Right kidney (tissue), 9 donors: ENCODE measurements at places on chromosomes 5 and 9.

- no peak for DNase-seq
Observed at GRCh38 chr9:37840560-37841194, 40.1 kb downstream of the DCAF10 start.

- DNase-seq: no peak
Observed at GRCh38 chr5:16507716-16508115, 42.1 kb upstream of the ZNF622 start.

DNA sequence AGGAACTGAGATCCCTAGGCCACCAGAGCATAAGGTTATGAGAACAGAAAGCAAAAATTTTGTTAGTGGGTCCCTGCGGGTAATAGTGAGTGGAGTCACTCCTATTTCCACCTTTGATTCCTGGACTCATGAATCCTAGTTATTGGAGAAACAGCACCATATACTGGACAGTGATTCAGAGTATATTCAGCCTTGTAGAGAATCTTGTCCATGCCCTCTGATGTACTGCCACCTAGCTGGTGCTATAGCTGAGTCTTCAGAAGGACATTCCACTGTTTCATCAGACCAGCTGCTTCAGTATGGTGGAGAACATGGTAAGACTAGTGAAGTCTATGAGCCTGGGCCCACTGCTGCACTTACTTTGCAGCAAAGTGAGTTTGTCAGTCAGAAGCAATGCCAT, 25.0 kb upstream of the ITGA2 start:
- no peak for DNase-seq

GRCh38 chr9:29004988-29005387, 1431.7 kb upstream of the C9orf72 start:
- DNase-seq: no peak

- no peak for DNase-seq
Observed at GRCh38 chr9:135370411-135371375, 108.9 kb upstream of the PPP1R26 start.

GRCh38 chr5:893137-893506, 438 bp downstream of the TRIP13 start:
- DNase-seq: no peak

DNA sequence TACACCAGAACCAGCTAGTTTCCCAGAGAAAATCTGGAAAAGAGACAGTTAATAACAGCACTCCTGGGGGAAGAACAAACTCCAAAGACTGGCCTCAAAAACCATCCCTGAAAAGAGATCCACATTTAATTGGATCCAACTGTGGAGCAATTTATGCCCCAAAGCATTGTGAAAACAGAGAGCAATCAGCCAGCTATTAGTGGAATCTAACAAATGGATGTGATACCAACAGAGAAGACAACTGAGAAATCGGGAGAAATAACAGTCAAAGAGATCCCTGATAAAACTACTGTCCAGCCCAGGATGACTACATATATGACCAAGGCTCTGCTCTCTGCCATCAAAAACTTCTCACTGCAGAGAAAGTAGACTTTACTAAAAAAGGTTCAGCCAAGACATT, 40.5 kb upstream of the TRIO start:
- no peak for DNase-seq

DNA sequence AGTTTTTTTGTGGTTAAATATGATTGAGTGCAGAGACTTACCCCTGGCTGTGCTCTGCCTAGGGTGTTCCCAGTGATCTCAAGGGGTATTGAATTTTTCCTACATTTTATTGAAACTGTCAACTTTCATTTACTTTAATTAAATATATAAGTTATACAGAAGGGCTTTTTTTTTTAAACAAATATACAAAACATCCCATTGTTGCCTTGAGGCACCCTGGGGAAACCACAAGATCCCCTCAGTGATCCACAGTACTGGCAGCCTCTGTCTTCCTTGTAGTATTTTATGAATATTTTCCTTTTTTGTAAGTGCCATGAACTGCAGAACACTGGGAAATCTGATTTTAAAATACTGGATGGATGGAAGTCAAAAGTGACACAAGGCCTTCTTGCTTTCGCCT, 123.7 kb downstream of the TLE1 start:
- DNase-seq: no peak
